ENCODE measurements at places on chromosomes 11 and 22. TPM values are rescaled to one million over a fixed set of nuclear protein-coding genes. Genes with fewer than 3 reads are reported as not detected.

GRCh38 chr22:38240734-38241252 is 32.0 kb downstream of the TMEM184B start:
- no peak for DNase-seq

DNA sequence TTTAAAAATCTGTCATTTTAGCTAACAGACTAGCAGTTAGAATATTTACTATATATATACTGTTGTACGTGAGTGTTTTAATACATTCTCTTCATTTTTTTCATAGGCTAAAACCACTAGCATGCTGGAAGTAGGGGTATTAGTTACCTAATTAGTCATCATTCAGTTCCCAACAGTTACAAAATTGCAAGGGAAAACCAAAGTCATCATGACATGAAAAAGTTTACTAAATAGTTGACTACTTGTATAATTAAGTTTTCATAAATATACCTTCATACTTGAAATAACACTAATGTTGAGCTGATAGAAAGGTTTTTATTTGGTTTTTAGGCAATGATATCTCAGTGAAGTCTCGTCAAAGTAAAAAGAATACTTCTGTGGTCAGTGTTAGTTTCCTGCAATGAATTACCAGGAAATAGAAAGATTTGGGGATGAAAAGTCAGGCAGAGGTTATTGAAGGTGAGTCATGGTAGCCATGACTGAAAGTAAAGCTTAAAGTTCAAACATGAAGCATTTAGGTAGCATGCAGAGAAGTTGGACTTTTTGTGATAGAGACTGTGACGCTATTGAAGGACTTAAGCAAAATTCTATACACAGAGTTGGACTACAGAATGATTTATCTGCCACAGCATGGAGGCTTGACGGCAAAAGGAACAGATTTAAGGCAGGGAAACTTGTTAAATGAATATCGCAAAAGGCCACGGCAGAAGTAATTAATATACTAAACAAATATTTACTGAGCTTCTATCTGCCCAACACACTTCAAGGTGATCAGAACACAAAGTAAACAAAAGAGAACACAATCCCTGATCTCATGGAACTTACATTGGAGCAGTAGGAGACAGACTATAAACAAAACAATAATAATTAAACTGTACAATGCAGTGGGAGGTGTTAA is 828.1 kb upstream of the FAT3 start:
- no peak for DNase-seq

DNA sequence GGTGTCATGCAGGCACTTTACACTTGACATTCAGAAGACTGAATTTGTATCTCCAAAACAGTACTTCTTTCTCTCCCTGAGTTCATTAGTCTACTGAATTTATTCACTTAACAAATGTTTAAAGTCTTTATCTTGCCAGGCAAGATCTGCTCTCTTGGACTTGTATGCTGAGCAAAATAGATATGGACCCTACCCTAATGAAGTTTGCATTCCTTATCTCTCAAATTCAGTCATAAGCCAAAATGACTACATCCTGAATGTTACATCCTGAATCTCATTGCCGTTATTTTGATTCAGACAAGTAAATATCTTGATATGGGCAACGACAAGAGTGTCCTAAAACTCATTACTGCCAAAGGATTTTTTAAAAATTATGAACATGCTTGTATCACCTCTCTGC is 29.7 kb downstream of the FAR1 start:
- DNase-seq = no peak

DNA sequence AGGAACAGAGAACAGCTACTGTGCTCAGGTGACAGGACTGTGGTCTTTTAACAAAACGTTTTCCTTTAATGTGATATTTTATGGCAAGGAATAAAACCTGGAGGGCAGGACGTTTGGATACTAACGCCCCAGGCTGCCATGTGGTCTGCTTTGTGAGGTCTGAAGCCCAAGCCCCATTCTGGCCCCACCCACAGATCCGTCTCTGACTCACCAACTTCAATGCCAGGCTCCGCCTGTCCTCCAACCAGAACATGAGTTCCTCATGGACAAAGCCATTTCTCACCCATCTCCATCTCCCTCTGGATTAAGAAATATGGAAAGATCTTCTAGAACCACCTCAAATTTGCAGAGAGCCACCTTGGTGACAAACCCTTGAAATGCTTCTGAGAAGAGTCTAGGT is 148.8 kb downstream of the CRYBB2 start:
- DNase-seq = no peak

GRCh38 chr11:1908618-1909017 is 10.9 kb upstream of the TNNT3 start:
- no peak for DNase-seq

DNA sequence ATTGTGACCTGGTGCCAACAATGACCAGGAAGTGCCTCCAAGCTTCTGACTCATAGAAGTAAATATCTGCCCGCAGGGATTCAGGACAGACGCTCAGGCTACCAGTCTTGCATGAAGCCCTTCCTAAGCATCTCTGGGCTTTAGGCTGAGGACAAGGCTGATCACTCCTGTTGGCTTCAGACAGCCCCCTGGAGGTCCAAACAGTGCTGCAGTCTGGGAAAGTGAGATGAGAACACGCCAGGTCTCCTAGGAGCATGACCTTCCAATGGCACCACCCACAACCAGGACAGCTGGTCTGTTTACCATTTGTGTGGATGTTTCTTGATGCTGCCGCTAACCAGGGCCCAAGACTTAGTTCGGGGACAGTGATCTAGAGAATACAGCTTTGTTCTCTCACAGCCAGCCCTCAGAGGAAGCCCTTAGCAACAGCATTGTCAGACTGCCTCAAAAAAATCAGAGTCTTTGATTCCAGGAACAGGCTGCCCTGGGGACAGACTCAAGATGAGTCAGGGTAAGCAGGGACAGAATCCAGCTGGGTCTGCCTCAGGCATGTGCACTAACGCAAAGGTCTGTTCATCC is 111.2 kb downstream of the ZNF280B start:
- DNase-seq = no peak

The OR51G1 gene
- not detected for polyA plus RNA-seq

The IL17REL gene
- not detected for polyA plus RNA-seq

GRCh38 chr11:67365736-67366444 is 7.5 kb downstream of the CLCF1 start:
- DNase-seq = no peak

The FOLH1 gene
- polyA plus RNA-seq = not detected

GRCh38 chr11:63804259-63804658 is 9.0 kb upstream of the SPINDOC start:
- no peak for DNase-seq
